Cerebellar cortex (tissue), 1 donor: ENCODE measurements at places on chromosomes 16 and 17.

DNA sequence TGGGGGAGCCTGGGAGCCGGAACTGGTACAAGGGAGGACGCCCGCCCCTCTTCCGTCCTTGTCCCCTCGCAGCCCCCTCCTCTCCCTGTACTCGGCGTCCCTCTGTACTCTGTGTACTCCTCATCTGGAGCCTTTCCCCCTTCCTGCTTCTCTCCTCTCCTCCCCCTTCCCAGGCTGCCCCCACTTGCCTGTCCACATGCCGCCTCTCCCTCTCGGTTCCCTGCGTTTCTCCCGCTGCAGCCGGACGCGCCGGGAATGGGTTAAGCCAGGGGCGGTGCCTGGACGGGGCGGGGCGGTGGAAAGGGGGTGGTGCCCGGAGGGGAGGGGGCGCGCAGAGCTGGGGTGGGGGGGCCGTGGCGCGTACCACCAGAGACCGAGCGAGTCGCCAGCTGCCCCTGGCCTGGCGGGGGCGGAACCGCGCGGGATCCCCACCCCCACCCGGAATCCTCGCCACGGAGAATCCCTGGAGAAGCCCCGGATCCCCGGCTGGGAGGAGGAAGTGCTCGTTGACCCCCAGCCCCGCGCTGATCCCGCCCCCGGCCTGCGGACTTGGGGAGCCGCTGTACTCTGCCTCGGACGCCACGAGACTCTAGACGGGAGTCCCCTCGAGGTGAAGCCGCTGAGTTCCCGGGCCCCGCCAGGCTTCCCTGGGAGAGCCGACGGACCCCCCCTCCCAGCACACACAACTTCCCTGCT lies 22.6 kb downstream of the GJD3 start:
- DNase-seq, result peak; percentile 40

- no peak for DNase-seq
Observed at GRCh38 chr16:27316038-27316680, 2.4 kb downstream of the IL4R start.

DNA sequence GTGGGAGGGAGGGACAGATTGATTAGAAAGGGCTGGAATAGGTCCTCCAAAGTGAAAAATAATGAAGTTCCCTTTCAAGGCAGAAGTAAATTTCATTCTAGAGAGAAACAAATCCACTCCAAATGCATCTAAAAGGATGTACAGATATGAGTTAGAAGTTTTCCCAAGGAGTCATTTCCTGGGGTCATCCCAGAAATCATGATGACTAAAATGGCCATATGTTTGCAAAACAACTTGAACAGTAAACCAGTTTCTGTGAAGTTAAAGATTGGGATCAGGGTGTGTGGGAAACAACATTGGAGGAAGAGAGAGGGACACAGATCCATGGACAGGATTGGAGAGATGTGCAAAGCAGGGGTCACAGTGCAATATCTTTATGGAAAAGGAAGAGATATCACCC lies 32.5 kb upstream of the ARHGAP44 start:
- DNase-seq, result no peak

- DNase-seq, result peak; percentile 77
Observed at GRCh38 chr16:67177743-67178699, 5.7 kb downstream of the MATCAP1 start.

DNA sequence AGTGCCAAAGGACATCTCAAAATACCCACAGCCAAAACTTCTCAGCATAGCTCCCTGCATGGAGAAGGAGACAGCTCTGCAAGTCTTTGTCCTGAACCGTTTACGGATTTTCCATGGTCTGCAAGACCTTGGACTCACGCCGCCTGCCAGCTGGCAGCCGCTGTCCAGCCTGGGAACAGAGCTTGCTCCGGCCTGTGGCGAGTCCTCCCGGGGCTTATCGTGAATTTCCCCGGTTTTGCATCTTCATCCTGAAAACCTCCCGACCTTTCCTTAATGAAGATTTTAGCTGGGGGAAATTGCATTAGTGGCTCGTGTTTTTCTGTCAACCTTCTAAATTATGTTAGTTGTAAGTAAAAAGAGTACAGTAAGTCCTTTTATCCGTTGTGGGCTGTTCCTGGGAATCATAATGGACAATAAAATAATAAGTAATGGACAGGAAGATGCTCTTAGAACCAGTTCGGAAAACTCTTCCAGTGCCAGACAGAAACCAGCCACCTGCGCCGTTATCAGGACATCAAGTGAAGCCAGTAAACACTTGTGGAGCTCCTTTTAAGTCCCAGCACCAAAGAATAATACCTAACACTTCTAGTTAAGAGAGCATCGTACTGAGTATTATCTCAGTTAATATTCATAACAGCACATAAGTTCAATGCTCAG lies 112.4 kb upstream of the NOL11 start:
- DNase-seq, result peak; percentile 29
